ENCODE measurements at places on chromosomes 5 and 9. TPM values are rescaled to one million over a fixed set of nuclear protein-coding genes. Genes with fewer than 3 reads are reported as not detected.

DNA sequence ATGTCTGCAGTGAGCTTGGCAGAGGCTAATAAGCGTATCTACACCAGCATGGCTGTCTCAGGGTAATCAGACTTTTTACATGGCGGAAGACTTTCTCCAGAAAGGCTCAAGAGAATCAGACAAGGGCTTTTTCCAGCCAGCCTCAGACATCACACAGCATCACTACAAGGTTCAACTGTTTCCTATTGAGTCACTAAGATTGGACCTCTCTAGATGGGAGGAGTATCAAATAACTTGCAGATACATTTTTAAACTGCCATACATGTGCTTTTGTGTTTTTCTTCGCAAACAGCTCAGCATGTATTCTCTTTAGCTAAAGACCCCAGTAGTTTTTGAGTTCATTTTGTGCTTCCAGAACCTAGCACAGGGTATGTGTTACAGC is 22.9 kb upstream of the PIK3R1 start:
- no peaks in the 10 kb centered on the region for H3K27me3 ChIP-seq
- no peak for DNase-seq
- no peak overlapping the region for H3K4me3 ChIP-seq
- no peaks in the 10 kb centered on the region for H3K36me3 ChIP-seq
- H3K27ac ChIP-seq: no peak overlapping the region
- no peaks in the 10 kb centered on the region for H3K4me1 ChIP-seq

DNA sequence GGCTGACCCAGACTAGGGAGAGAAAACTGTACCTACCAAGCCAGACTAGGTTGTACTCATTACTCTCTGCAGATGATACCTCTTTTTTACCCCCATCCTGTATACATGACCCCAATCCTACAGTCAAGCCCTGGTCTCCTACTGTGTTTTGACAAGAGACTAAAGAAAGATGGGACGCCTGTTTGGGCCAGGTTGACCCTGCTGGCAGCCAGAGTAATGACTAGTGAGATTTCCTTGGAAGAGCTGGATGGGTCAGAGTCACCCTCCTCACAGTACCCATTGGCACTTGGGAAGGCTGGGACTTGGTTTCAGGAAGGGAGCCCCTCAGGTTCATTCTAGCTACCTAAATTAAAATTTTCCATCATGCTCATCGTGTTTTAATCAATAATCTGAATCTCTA is 89.7 kb upstream of the NR4A3 start:
- H3K4me1 ChIP-seq: no peaks in the 10 kb centered on the region
- H3K27ac ChIP-seq: no peak overlapping the region
- no peak overlapping the region for H3K4me3 ChIP-seq
- H3K27me3 ChIP-seq: peaks cover 9% of the 10 kb centered on the region
- no peaks in the 10 kb centered on the region for H3K36me3 ChIP-seq

DNA sequence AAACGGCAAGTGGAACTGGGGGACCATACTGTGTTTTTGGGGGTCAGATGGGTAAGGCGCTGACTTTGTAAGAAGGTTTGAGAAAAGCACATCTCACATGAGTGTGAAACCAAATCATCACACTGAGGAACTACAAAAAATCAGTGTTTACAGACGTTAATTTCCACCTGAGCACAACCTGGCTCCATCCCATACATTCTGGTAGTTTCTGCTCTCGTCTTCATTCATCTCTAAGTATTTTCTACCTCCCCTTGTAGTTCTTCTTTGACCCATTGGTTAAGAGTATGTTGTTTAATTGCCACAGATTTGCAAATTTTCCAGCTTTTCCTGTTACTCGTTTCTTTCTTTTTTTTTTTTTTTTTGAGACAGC is 8.9 kb upstream of the DPP7 start:
- no peaks in the 10 kb centered on the region for H3K27me3 ChIP-seq
- no peak overlapping the region for H3K4me3 ChIP-seq
- no peak overlapping the region for H3K27ac ChIP-seq
- peaks cover 33% of the 10 kb centered on the region for H3K4me1 ChIP-seq
- peaks cover 8% of the 10 kb centered on the region for H3K36me3 ChIP-seq
- no peak for DNase-seq

Gene DBN1
- total RNA-seq: 29.5 TPM

DNA sequence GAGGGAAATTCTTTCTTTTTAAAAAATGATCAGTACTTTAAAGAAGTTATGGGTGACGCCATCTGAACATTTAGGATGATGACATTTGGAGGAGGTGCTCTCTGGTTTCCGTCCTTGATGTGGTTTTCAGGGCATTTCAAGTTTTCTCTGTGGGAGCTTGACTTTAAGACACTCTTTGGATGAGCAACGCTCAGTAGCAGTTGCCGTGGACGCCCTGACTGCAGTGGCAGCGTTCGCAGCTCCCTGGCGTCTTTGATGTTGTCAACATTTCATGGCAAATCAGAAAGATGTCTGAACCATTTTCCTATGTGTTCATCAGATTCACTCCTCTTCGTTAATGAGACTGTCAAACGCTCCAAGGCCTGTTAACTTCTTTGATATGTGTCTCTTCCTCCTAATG is 86.1 kb downstream of the ZNF354C start:
- H3K4me3 ChIP-seq: no peak overlapping the region
- no peaks in the 10 kb centered on the region for H3K27me3 ChIP-seq

GRCh38 chr9:13993632-13994185 is 320.2 kb downstream of the NFIB start:
- H3K4me3 ChIP-seq: no peak overlapping the region
- DNase-seq: no peak
- no peaks in the 10 kb centered on the region for H3K36me3 ChIP-seq
- H3K27me3 ChIP-seq: no peaks in the 10 kb centered on the region
- H3K4me1 ChIP-seq: no peaks in the 10 kb centered on the region

Gene TUT7
- total RNA-seq: 39.2 TPM

- DNase-seq: no peak
- no peaks in the 10 kb centered on the region for H3K4me1 ChIP-seq
Observed at GRCh38 chr5:79329453-79329852, 93.5 kb downstream of the JMY start.

Gene FAM78A
- total RNA-seq: 36.6 TPM

Gene C9orf78
- 59.8 TPM for total RNA-seq

GRCh38 chr5:21807953-21808352 is 1045.2 kb downstream of the CDH12 start:
- H3K36me3 ChIP-seq: no peaks in the 10 kb centered on the region
- H3K27me3 ChIP-seq: no peaks in the 10 kb centered on the region
- no peak overlapping the region for H3K4me3 ChIP-seq
- no peaks in the 10 kb centered on the region for H3K4me1 ChIP-seq

DNA sequence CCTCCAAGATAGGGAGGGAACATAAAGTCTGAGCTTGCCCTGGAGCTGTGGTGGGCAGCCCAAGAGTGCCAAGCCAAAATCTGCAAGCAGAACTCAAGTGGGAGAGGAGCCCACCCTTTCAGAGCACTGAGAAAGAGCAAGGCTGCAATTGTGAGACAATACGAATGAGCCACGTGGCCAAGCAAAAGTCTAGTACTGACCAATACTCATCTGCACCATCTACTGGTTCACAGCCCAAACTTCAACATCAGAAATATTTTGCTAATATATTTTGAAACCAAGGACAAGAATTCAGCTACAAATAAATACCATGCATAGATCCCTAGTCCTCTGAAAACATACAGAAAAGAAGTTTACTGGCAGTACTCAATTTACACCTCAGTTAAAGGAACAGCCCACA is 696.2 kb upstream of the COX7C start:
- H3K36me3 ChIP-seq: no peaks in the 10 kb centered on the region
- no peaks in the 10 kb centered on the region for H3K4me1 ChIP-seq
- H3K27me3 ChIP-seq: no peaks in the 10 kb centered on the region
- no peak overlapping the region for H3K27ac ChIP-seq
- H3K4me3 ChIP-seq: no peak overlapping the region

- H3K36me3 ChIP-seq: no peaks in the 10 kb centered on the region
- H3K27ac ChIP-seq: peak within 1 kb of the TSS; percentile 85
- peaks cover 41% of the 10 kb centered on the region for H3K4me1 ChIP-seq
- peak within 1 kb of the TSS; percentile 83 for H3K4me3 ChIP-seq
- H3K27me3 ChIP-seq: no peaks in the 10 kb centered on the region
Observed at GRCh38 chr9:36036780-36037548, at the start of gene RECK. RECK (plus strand) TSS chr9:36036913; CDS start chr9:36036999, 86 bp downstream.

DNA sequence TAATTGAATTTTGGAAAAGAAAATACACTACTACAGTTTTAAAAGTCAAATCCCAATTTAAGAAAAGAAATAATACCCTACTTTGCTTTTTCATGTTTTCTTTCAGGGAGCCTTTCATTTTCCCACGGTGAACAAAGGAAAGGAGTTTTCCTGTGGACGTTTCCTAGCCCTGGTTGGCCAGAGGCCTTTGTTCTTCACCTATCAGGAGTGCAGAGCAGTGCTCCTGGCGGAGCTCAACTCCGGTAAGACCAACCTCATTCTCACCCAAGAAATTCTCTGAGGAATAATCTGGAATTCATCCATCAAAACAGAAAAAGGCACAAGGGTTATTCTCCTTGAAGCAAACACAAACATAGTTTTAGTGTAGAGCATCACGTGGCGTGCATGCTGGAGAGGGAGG is 248.9 kb downstream of the ADGRV1 start:
- no peak overlapping the region for H3K27ac ChIP-seq
- peaks cover 3% of the 10 kb centered on the region for H3K27me3 ChIP-seq
- DNase-seq: no peak
- no peaks in the 10 kb centered on the region for H3K36me3 ChIP-seq
- H3K4me1 ChIP-seq: no peaks in the 10 kb centered on the region
- H3K4me3 ChIP-seq: no peak overlapping the region

DNA sequence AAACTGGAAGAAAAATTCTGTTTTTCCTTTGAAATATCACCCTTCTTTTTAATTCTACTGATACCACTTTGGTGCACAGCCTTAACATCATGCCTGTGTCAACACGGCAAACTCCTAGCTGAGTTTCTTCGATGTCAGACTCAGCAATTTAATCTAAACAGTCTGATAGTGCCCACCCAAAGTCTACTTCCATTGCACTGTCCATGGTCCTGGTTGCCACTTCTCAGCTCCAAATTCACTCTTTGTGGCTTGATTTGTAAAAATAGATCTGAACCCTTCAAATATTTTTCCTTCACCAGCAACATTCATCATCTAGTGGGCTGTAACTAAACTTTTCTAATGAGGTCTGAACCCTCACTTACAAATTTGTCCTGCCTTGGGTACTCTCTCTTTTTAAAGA is 107.8 kb downstream of the NUDT12 start:
- H3K27me3 ChIP-seq: peaks cover 7% of the 10 kb centered on the region
- no peaks in the 10 kb centered on the region for H3K4me1 ChIP-seq
- no peak for DNase-seq
- no peak overlapping the region for H3K27ac ChIP-seq

GRCh38 chr9:136978073-136978864 is 965 bp downstream of the PTGDS start:
- DNase-seq: peak; percentile 87
- no peaks in the 10 kb centered on the region for H3K27me3 ChIP-seq
- peaks cover 13% of the 10 kb centered on the region for H3K4me1 ChIP-seq
- H3K36me3 ChIP-seq: no peaks in the 10 kb centered on the region

GRCh38 chr5:1312993-1313833 is 18.3 kb upstream of the TERT start:
- peaks cover 71% of the 10 kb centered on the region for H3K4me1 ChIP-seq
- peaks cover 13% of the 10 kb centered on the region for H3K36me3 ChIP-seq

Gene SMIM33
- total RNA-seq: 0.46 TPM

- H3K4me1 ChIP-seq: peaks cover 14% of the 10 kb centered on the region
- H3K27ac ChIP-seq: no peak overlapping the region
- no peak for DNase-seq
Observed at GRCh38 chr5:150352244-150353031, 5.1 kb upstream of the TCOF1 start.

DNA sequence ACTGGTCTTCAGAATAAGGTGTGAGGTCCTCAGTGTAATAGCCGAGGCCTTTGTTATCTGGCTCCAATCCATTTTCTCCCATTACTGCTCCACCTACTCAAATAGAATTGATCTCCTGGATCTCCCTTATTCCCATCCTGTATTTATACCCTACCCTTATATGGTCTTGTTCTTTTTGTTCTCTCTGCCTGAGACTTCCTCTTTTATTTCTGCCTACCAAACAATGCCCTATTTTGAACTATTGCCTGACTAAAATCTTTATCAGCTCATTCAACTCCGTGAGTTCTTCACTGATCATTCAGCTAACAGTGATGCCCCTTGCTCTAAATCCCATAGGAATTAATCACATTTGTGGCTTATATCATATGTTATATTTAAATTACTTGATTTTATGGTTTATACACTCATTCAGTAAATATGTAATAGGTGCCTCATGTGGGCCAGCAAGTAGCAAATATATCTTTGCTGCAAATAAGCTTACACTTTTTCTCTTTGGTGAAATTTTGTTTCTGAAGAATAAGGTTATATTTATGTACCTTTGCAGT is 417.5 kb upstream of the MEF2C start:
- H3K27ac ChIP-seq: no peak overlapping the region
- H3K4me3 ChIP-seq: no peak overlapping the region
- no peaks in the 10 kb centered on the region for H3K27me3 ChIP-seq
- DNase-seq: no peak
- no peaks in the 10 kb centered on the region for H3K36me3 ChIP-seq

Gene ACSL6
- 3.3 TPM for total RNA-seq

DNA sequence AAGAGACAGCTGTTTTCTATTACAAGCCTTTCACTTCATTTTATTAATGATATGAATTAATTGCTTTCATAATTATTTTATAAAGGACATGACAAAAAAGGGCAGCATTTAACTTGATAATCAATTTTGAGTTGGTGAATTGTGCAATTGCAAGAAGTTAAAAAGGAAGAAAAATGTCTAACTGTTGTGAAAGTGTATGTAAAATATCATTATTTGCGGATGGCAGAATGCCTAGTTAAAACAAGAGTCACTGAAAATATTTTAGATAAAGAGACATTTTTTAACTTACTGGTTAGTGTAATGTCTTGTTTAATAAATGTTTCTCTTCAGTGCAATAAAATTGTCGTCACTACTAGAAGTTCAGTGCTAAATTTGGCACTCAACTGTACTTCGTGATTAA is 57.6 kb upstream of the HTR4 start:
- peaks cover 30% of the 10 kb centered on the region for H3K4me1 ChIP-seq
- no peaks in the 10 kb centered on the region for H3K36me3 ChIP-seq
- DNase-seq: no peak
- H3K27ac ChIP-seq: no peak overlapping the region

DNA sequence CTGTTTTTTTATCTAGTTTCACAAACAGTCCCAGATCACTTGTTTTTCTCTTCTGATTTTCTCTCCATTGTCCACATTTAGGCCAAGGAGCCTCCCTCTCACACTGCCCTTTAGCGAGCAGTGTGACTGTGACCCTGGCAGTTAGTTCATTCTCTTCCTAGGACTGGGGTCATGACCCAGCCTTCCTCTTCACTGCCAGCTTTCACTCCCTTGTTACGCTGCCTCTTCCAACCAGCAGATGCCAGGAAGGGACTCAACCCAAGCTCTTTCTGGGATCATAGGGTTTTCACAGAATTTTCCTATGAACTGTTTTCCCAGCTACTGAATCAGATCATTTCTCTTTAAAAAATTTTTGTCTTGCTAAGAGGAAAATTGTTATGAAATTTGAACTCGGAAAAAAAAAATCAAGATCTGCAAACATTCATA is 70.9 kb downstream of the LMNB1 start:
- no peak overlapping the region for H3K4me3 ChIP-seq
- H3K27ac ChIP-seq: no peak overlapping the region
- peaks cover 2% of the 10 kb centered on the region for H3K36me3 ChIP-seq
- no peak for DNase-seq
- H3K27me3 ChIP-seq: no peaks in the 10 kb centered on the region

All from activated CD4-positive, alpha-beta T cell treated with anti-CD3 and anti-CD28 coated beads for 36 hours (primary cell).